ENCODE measurements at places on chromosomes 16 and 17.

DNA sequence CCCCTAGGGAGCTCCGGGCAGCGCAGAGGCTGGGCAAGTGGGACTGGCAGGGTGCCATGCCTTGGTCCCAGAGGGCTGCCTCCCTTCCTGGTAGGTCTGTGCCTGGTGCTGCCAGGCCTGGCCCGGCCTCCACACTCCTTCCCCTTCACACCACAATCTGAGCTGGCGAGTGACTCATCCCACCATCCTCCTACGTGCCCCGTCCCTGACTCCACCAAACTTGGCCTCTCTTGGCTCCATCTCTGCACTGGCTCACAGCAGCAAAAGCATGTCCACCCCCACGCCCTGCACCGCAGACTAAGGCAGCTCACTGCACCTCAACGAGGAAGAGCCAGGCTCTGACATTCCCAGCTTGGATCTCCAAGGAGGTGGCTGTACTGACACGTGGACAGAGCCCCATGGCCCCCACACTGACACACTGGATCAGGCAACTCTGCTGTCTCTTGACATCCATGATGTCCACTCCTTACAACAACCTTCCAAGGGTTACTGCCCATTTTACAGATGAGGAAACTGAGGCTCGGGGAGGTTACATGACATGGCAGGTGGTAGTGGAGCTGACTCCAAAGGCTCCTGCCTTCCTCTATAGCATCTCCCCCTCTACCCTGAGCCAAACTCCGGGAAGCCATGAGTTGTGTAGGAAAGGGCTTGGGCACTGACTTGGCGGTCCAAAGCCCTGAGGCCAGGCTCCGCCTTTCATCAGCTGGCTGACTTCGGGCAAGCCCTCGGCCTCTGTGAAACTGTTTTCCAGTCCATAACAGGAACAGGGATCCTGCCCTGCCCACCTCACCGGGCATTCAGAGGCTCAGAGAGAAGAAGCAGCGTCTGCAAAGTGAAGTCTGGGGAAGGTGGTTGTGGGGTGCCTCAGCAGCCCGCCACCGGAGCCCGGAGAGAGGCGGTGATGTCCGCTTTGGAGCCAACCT, 20.1 kb upstream of the KRT19 start:
- DNase-seq, result peak; percentile 83

- no peak for DNase-seq
Measured at GRCh38 chr17:28811651-28812090, 30.9 kb downstream of the FAM222B start.

DNA sequence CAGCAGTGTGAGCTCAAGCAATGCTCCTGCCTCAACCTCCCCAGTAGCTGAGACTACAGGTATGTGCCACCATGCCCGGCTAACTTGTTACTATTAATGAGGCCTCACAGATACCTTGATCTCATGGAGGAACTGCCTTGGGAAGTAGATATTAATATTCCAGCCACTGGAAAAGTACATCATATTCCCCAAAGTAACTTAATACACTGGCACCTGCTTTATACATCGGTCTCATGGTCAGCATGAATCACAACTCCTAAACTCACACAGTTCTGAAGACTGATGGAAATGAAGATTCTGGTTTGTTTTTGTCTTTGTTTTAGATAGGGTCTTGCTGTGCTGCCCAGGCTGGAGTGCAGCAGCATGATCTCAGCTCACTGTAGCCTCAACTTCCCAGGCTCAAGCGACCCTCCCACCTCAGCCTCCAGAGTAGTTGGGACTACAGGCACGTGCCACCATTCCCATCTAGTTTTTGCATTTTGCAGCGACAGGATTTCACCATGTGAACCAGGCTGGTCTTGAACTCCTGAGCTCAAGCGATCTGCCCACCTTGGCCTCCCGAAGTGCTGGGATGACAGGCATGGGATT, 28.2 kb downstream of the ADCY9 start:
- no peak for DNase-seq

DNA sequence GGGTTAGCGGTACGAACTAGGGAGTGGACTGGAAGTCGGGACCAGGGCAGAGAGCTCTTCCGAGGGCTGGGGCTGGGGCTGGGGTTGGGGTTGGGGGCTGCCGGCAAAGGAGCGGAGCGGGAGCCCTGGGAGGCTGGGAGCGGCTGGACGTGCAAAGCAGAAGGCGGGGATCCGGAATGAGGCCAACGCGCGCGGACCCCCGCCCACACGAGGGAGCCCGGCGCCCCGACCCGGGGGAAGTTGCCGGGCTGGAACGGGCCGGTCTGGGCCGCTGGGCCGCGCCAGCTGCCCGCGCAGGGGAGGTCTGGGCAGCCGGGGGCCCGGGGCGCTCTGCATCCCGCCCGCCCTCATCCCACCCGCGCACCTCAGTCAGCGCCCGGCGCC, 323 bp downstream of the ST3GAL2 start:
- peak; percentile 65 for DNase-seq

DNA sequence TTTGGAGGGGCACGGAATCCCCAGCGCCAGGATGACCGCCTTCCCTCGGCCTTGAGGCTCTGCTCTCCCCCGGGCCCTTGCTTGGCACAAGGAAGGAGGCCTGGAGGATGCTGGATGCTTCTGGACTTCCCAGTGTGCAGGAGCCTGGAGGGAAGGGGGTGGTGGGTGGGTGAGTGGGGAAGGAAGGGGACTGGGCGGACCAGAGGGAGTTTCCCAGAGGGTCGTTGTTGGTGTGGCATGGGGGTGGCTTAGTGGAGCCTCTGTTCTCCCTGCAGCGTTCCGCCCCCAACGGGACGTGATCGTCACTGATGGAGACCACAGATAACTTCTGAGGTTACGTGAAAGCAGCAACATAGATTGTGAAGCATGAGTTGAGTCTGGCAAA, 140.0 kb downstream of the IRF8 start:
- peak; percentile 68 for DNase-seq

DNA sequence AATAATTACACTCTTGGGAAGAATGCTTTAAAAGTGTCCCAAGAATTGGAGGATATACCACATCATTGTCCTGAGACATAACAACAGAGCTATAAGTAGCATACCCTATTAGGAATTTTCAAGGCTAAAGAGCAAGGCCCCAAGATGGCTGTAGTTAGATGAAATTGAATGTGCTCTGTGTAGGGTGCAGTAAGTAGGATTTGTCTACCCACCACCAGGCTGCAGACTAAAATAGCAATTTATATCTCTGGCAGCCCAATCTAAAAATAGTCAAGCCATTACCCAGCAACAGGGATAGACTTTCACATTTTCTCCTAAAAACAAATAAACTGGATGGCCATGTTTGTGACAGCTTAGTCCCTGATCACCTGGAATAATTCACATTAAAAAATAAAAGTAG, 5.6 kb downstream of the MMD start:
- DNase-seq, result no peak

- DNase-seq, result no peak
Measured at GRCh38 chr16:14003074-14003570, 68.0 kb upstream of the MRTFB start.

GRCh38 chr17:37097154-37097553, 148.4 kb downstream of the AATF start:
- no peak for DNase-seq

GRCh38 chr17:69978056-69978646, 96.9 kb upstream of the KCNJ16 start:
- DNase-seq, result no peak

DNA sequence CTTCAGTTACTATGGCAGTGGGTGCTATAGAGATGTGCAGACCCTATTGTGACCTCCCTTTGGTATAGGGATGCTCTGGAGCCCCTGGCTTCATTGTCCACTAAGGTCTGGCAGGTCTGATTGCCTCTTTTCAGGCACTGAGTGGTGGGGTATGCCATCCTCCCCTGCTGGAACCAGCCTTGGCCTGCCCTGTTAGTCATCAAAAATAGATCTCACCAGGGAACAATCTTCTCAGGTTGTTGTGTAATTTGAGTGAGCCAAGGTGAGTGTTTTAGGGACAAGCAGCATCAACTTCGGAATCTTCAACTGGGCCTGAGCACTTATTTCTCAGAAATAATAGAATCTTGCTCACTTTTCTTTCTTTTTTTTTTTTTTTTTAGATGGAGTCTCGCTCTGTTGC, 19.6 kb downstream of the HMOX2 start:
- no peak for DNase-seq

DNA sequence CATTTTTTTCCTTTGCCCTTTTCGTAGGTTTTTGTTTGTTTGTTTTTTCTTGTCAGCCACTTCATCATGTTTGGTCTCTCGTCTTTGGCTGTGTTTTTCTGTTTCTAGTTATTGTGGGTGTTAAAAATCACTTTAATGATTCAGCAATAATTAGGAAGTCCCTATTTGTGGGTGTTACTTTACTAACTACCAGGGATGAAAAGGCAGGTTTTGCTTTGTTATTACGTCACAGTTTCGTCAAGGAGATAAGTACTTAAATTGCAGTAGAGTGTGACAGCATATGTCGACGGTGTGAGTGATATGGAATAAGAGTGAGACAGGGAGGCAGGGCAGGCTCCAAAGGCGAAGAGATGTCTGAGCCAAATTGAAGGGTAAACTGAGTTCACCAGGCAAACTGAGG, 479.6 kb downstream of the WWOX start:
- DNase-seq, result no peak

GRCh38 chr17:54559883-54560282, 340.8 kb upstream of the TOM1L1 start:
- DNase-seq, result no peak

DNA sequence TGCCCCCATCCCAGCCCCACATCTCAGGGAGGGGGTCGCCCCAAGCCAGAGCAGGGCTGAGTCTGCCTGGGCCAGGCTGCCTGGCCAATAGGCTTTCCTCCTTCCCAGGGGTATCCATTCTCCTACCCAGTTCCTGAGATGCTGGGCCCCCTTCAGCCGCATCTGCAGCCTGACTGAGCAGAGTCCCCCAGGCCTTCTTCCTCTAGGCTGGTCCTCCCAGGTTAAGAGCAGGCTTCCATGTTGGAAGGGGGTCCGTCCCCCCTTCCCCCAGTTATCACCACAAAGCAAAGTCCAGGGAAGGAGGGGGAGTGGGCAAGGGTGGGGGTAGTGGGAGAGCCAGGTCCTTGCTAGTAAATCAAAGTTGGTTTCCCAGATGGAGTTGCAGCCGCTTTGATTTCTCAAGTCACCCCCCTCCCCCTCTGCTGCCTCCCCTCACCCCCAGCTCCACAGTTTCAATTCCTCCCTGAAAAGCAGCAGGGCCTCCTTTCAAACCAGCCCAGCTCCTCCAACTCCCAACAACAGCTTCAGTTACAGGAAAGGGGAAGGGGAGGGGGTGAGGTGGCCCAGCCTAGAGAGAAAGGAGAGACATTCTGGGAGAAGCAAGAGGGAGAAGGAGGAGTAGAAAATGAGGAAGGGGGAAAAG, 9.5 kb upstream of the FZD2 start:
- DNase-seq, result no peak

DNA sequence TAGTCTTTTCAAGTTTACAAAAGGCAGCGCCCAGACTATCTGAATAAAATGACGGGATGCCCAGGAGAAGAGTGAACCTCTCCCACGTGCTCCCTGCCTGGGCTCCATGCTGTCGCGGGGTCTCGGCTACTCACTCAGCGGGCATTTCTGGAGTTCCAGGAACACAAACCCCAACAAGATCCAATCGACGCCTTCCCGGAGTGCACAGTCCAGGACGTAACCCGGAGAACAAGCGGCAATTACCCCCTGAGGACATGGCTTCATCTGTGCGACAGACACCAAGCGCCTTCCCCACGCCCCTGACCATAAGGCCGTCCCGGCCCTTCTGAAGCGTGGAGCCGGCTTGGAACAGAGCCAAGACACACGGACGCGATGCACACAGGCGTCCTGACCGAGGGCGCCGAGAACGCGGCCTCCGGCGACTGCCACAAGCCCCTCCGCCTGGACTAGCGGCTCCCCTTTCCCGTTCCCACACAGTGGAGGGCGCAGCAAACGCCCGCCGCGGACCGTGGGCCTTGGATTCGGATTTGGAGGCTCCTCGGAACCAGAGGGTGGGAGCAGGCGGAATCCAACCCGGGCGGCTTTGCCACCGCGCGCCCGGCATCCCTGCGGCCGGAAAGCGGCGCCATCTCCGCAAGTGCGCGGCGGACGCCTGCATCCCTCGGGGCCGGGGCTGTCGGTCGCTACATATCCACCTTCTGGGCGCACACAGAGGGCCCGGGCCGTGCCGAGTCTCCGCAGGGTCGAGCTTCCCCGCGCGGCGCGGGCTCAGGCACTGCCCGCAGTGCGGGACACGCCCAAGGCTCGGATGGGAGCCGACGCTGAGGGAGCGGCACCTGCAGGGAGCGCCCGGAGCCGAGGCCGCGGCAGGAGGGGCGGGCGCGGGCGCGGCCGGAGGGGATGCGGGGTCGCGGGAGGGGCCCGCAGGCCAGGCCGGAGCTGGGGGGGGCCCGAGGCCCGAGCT, 725 bp downstream of the ABCA3 start:
- DNase-seq, result peak; percentile 76

DNA sequence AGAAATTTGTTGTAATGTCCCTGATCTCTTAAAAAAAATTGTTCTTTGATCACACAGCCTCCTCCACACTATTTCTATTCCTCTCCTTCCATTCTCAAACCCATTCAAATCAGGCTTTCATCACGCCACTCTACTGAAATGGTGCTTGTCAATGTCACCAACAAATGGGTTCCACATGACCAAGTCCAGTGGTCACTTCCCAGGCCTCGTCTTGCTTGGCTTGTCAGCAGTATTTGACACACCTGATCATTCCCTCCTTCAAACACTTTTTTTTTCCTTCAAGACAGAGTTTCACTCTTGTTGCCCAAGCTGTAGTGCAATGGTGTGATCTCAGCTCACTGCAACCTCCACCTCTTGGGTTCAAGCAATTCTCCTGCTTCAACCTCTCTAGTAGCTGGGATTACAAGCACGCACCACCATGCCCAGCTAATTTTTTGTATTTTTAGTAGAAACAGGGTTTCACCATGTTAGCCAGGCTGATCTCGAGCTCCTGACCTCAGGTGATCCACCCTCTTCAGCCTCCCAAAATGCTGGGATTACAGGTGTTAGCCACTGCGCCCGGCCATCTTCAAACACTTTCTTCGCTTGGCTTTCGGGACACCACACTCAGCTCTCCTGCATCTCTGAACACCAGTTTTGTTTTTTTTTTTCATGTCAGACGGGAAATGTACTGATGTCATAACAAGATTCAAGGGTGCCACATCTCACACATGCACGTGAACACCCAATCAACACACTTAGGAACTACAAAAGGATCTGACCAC, 18.3 kb downstream of the NQO1 start:
- DNase-seq, result peak; percentile 42

DNA sequence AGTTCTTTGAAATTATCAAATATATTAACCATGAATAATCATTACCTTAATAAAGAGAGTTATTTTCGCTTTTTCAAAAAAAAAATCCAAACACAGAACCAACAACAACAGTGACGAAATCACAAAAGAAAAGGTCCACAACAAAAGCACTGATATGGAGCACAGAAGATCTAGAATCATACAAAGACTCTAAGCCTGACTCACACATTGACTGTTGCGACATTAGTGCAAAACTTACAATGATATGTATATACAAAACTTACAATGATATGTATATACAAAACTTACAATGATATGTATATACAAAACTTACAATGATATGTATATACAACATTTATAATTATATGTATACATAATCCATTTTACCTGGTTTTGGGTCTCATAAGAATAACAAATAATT, 117.7 kb downstream of the USP22 start:
- no peak for DNase-seq

GRCh38 chr17:46777943-46778915, 40.3 kb downstream of the WNT3 start:
- no peak for DNase-seq

Data from activated CD8-positive, alpha-beta memory T cell treated with anti-CD3 and anti-CD28 coated beads, Interleukin-2, amount 50 U/mL, for 48 hours (primary cell).